ENCODE measurements at places on chromosomes 12 and 14. TPM values are rescaled to one million over a fixed set of nuclear protein-coding genes. Genes with fewer than 3 reads are reported as not detected.
A peak's percentile ranks its signal among the peaks of the same experiment; 100 is the strongest.

CCDC196 gene
- total RNA-seq = not detected

- no peak for DNase-seq
Measured at GRCh38 chr12:71160585-71160984, 2.8 kb upstream of the TSPAN8 start.

- peak; percentile 90 for DNase-seq
Measured at GRCh38 chr12:54280468-54281260, at the start of gene HNRNPA1. TSS of gene HNRNPA1 (plus strand) at chr12:54280726. CDS start at chr12:54280808, 82 bp downstream.

DNA sequence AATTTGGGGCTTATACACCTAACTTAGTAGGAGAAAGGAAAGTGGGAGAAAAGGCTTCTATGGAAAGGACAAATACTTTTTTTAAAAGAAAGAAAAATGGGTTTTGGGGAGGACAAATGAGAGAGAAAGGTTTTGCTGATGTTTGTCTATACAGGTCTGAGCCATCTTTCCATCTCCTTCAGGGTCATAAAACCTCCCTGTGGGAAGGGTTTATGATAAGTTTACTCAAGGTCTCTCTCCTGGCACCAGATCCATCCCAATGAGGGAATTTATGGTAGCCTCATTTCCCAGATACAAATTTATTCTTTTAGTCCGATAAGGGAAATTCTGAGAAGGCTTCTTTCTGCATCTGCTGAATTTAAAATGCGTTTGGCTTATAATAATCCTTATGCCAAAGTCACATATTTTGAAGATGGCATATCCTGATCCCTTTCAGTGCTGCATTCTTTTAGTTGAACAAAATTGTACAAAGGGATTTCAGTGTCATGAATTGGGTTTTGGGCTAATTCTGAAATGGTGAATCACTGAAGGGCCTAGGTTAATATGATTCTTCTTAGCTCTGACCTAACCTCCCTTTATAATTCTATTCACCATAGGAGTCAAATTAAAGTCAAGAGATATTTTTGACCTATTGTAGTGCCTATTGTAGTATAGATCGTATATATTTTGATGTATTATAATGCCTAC is 173.5 kb upstream of the DYRK2 start:
- DNase-seq = no peak

DNA sequence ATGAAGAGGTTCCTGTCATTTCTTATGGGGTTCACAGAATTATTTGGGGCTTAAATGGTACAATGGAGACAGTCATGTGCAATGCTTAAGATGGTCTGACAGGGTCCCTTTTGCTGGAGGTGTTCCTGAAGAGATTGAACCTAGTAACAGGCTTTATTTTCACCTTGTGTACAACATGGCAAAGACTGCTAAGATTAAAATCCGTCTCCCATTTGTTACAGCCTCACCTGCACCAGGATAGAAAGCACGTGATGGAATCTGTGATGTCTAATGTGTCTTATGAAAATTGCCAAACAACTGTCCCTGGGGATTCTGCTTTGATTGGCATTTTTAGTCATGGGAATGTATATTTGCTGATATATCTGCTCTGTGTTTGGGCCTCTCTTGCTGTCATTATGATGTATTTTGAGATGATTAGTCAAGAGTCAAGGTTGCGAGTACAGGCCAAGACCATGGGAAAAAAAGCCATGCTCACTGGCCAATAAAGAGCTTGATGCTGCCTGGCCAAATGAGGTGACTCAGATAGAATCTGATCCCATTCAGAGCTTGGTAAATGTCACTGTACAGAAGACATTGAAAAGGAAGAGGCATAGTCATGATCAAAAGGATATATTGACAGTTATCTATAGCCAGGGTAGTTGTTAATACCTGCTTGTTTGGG is 96.1 kb downstream of the FLRT2 start:
- DNase-seq = no peak

GRCh38 chr12:69243099-69244084 is 4.0 kb downstream of the CPSF6 start:
- no peak for DNase-seq

- DNase-seq = peak; percentile 40
Measured at GRCh38 chr12:122834104-122834920, 945 bp upstream of the HIP1R start.

SYNE3 gene
- 0.44 TPM for total RNA-seq

TMEM119 gene
- total RNA-seq = 0.24 TPM

DNA sequence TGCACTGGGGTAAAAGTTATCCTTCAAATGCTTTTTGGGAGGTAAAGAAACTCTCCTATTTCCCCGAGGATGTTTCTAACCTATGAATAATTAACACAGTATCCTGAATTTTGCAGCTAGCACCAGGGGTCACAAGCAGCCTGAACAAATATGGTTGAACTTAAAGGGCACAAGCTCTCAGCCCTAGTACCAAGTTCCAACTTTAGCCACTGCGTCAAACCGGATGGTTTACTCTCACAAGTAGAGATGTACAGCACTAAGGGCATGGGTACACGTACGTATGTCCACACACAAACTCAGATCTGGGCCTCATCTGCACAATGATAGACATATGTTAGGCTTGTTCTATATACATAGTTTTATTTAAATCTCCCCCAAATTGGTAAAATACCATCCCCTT is 4.7 kb downstream of the CCDC88C start:
- DNase-seq = no peak

- no peak for DNase-seq
Measured at GRCh38 chr12:93777254-93777653, 100.1 kb downstream of the CRADD start.

NFE2 gene
- total RNA-seq = 17.2 TPM

SLC35E3 gene
- total RNA-seq = 17.1 TPM

DNA sequence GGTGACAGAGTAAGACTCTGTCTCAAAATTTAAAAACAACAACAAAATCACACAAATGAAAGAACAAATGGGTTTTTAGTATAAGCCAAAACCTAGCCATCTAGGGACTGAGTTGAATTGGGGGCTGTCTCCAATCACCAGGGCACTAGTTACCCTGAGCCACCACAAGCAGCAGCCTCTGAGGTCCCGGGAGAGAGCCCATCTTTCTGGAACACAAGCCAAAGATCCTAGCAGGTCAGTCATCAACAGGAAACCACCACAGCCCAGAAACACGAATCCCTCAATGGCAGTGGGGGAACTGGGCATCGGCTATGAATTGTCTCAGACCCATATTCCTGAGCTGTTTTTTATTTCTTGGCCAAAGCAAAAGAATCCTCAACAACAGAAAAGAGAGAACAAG is 75.3 kb downstream of the KDM2B start:
- no peak for DNase-seq

DNA sequence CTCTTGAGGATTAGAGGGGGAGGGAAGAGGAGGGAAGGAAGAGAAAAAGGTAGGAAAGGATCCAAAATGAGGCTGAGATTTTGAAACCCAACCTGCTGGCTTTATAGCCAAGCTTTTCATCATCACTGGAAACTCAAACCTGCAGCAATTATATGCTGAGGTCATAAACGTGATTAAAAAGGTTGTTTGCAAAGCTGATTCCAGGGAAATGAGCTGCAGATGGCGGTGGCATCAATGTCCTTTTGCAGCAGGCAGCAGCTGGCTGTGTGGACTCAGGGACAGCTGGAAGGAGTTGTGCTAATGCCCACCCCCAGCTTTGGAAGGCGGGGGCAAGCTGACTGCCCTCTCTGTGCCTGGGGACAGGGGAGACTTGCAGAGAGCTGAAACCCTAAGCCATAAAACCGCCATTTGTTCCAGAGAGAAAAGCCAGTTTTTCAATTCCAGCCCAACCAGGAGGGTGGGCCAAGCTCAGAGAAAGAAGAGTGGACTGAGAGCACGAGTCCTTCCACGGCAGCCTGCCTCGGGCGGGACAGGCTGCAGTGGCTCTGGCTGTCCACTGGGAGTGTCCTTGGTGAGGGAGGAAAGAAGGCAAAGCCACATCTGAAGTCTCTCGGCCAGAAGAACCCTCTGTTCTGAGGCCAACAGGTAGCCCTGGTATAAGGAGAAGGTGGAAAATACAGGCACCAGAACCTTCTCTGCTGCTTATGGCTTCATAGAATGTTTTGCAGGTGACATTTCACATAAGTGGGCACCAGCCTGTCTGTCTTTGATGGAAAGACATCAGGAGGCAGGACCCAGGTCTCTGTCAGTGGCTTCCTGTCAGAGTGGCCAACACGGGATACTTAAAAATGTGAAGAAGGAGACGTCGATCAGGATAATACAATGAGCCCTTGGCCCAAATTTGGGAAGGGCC is 90.7 kb downstream of the SINHCAF start:
- DNase-seq = peak; percentile 57

HOTAIR gene
- total RNA-seq = not detected

TMCC3 gene
- 15.9 TPM for total RNA-seq

MGP gene
- total RNA-seq = not detected

GRCh38 chr12:98799146-98799810 is 154.2 kb downstream of the APAF1 start:
- DNase-seq = no peak

- no peak for DNase-seq
Measured at GRCh38 chr12:38544330-38545066, 227.9 kb downstream of the ALG10B start.

GRCh38 chr14:89041257-89041582 is 216.8 kb downstream of the TTC8 start:
- DNase-seq = no peak

DNA sequence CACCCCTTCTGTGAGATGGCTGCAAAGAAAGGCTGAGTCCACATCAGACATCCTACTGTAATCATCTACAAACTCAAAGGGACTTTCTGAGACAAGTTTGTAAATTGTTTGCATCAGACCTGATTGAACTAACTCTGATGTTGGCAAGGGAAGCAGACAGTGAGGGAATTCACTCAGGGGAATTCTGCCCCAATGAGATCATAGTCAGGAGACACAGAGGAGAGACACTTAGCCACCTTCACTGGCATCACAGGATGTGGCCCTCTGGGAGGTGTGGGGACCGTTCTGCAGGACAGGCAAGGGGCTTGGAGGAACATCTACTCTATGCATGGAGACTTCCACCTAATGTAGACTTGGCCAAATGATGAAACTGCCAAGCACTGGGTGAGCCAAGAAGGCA is 70.7 kb upstream of the DDX11 start:
- DNase-seq = no peak

DNA sequence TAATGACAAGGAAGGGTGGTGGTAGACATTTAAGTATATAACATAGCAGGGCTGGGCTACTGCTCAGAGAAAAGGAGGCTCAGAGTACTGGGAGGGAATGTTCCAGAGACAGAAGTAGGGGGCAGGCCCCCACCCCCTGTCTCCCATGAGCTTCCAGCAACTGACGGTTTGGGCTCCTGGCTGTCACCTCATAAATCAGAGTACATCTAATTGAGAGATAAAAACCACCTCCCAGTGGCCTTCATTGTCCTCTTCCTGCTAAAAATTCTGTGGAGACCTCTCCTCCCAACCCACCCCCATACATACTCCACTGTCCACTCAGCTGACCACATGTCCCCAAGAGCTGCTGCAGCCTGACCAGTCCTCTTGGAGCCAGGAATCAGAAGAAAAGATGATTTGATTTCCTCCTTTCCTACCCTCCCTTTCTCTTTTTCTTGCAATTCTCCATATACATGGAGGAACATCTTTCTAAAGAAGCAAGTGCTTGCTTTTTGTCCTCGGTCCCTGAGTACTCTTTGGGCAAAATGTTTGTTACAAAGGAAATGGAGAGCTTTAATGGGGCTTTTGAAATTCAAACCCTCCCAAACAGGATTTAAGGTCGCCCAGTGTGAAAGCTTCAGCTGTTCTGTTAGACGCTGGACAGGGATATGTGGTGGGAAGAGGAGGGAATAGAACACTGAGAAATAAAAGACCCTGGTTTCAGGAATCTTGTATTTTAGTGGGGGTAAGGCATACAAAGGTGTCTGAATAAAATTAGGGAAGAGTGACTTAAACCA is 16.4 kb upstream of the KCNA5 start:
- no peak for DNase-seq

KRT7 gene
- 18.2 TPM for total RNA-seq

MIP gene
- total RNA-seq = not detected

KCNJ8 gene
- 2.2 TPM for total RNA-seq

NOVA1 gene
- 23.7 TPM for total RNA-seq

GRCh38 chr14:56131004-56131864 is 13.0 kb downstream of the PELI2 start:
- DNase-seq = no peak

DNA sequence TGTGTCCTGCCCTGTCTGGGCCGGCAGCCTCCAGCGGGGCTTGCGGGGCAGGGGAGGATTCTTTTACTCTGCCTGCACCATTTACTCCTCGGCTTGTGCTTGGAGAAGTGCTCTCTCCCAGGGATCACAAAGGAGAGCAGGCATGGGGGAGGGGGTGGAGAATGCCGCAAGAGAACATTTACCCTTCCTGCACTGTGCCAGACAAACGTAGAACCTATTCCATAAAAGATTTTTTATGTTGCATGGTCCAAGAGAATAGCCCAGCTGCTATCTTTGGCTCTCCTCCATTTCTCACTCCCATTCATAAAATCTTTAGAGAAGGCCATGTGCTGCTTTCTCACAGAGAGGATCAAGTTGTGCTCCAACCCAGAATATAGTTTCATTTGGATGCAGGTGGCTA is 159.4 kb downstream of the SPTSSA start:
- DNase-seq = no peak

KRT5 gene
- total RNA-seq = not detected

SLC4A8 gene
- 11.8 TPM for total RNA-seq

- no peak for DNase-seq
Measured at GRCh38 chr12:24561411-24561871, 387.5 kb downstream of the BCAT1 start.

DNA sequence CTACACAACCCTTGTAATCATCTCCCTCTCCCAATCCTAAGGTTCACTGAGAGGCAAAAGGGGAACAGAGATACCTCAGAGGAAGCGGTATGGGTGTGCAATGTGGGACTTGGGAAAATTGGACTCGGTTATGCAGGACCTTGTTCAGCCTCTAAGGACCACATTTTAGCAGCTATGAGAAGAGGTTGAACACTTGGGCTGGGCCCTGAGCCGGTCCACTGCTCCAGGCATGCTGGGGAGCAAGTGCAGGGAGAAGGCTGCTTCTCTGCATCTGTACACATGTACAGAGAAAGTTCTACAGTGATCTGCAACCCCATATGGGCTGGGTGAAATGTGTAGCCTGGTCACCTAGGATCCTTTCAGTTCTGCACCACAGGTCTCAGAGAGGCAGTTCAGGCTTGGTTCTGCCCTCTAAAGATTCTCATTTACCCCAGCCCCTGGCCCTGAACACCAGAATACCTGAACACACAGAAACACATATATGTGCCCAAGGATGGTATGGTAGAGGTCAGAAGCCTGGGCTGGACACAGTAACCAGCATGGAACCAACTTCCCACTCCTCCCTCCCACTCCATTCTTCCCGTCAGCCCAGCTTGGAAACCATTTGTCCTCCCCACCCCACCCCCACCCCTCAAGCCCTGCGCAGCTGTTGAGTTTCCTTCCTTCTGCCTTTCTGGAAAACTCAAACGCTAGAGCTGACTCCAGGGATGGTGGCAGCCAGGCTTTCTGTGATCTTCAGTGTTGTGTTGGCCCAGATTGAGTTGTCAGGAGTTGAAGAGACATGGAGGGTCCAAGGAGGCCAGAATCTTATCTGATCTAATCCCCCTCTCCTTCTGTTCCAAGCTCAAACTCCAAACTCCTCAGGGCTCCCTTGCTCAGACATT is 10.4 kb downstream of the HOXC5 start:
- DNase-seq = no peak

GRIN2B gene
- not detected for total RNA-seq

- DNase-seq = no peak
Measured at GRCh38 chr14:82341261-82341810, 807.7 kb upstream of the SEL1L start.
